AG04450 (cell line): ENCODE measurements at places on chromosomes 3 and 15.

DNA sequence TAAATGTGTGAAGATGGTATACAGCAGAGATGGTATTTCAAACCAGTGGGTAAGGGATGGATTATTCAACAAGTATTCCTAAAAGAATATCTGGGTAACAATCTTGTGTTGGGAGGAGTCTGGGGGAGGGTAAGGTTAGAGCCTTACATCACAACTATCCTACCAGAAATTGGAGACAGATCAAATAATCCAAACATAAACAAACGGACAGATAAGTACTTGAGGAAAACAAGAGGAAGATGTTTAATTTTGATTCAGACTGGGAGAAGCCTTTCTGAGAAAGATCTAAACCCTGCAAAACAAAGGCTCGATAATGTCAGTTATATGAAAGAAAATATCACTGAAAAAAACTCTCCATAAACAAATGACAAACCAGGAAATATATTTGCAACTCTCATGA, 77.9 kb downstream of the SLC9A9 start:
- DNase-seq: no peak

GRCh38 chr3:170814822-170815221, 55.2 kb downstream of the RPL22L1 start:
- no peak for DNase-seq

GRCh38 chr3:153400641-153401040, 238.6 kb downstream of the RAP2B start:
- DNase-seq: no peak

DNA sequence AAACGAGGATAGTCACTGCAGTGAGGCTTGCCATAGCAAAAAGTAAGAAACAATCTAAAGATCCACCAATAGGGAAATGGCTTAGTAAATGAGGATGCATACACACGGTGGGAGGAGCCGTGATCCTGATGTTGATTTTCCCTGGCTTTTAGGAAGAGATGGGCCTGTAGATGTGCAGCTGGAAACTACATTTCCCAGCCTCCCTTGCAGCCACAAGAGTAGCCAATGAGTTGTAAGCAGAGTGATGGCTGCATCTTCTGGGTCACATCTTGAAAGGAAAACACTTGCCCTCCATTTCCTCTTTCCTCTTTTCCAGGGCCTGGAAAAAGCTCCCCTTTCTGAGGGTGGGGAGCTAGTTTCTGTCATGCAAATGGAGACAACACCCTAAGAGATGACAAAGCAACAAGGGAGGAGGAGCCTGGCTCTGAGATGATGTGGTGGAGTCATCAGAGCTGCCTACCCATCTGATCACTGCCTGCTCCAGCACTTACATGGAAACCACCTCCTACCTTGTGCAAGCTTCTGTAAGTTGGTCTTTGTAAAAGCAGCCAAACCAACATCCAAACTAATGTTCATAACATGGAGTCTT, 139.1 kb downstream of the TLE3 start:
- no peak for DNase-seq

GRCh38 chr15:101180620-101181307, 71.1 kb downstream of the CHSY1 start:
- DNase-seq: no peak

GRCh38 chr15:101024706-101025500, 105.7 kb downstream of the LRRK1 start:
- no peak for DNase-seq

DNA sequence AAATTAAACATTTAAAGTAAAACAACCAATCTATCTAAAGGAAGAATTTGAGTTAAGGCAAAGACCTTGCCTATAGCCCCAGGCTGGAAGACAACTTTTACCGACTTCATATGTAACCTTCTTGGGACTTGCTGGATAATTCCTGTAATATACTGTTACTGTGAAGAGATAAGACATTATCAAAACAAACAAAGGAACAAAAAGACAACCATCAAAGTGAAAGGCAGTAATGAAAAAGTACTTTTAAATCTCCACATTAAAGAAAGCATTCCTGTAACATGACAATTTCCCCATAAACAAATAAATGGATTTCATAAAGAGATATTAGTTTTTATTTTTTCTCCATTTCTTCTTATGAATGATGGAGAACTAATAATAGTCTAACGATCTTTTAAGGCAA, 2.4 kb downstream of the CMTM6 start:
- no peak for DNase-seq
